ENCODE measurements at places on chromosomes 1 and 21.
A peak's percentile ranks its signal among the peaks of the same experiment; 100 is the strongest.

GRCh38 chr1:145961425-145962156 is 2.8 kb downstream of the ANKRD34A start:
- DNase-seq, result no peak

GRCh38 chr1:47211796-47212269 is 20.2 kb downstream of the TAL1 start:
- peak; percentile 9 for DNase-seq

DNA sequence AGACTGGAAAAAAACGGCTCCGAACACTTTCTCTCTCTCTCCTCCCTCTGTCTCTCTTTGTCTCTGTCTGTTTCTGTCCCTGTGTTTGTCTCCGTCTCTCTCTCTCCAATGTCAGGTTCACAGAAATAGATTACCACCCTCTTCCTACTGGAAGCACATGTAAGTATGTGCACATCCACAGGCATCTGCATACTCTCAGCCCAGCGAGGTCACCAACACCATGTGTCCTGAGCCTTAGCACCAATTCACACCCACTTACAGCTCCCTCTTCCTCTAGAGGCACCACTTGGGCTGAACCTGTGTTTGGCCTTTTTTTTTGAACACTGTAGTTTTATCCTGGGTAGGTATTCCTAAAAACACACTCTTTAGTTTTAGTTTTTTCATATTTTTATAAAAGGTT is 130.5 kb downstream of the ETS2 start:
- DNase-seq, result no peak

DNA sequence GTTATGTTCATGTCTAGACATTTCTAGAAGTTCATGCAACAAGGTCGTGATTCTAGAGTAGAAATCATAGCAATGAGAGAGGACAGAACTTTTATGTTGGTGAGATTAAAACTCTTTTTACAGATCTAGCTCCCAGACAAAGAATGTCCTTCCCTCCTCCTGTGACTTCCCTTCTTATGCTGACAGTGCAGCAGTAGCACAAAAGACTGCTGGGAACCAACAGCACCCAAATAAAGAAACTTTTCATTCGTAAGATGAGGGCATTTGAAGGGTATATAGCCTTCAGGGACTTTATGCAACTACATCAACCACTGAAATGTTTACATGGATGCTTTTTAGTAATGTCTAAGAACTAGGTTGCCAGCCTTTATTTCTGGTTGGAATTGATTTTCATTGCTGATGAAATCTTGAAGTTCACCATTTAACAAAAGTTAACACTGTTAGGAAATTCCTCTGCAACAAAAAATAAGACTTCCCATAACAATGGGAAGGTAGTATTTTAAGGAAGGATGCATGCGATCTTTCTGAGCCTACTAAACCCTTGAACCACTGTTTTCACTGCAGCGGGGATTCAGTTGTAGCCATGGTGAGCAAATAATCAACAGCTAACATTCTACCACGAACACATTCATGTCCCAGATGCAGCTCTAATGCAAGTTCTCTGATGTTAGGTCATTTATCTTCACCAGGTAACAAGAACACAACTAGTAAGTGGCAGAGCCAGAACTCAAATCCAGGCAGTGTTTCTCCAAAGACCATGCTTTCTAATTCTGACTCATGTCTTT is 672.8 kb downstream of the PTPRC start:
- DNase-seq, result no peak

- DNase-seq, result no peak
Measured at GRCh38 chr1:85563139-85563538, 17.4 kb upstream of the CCN1 start.

DNA sequence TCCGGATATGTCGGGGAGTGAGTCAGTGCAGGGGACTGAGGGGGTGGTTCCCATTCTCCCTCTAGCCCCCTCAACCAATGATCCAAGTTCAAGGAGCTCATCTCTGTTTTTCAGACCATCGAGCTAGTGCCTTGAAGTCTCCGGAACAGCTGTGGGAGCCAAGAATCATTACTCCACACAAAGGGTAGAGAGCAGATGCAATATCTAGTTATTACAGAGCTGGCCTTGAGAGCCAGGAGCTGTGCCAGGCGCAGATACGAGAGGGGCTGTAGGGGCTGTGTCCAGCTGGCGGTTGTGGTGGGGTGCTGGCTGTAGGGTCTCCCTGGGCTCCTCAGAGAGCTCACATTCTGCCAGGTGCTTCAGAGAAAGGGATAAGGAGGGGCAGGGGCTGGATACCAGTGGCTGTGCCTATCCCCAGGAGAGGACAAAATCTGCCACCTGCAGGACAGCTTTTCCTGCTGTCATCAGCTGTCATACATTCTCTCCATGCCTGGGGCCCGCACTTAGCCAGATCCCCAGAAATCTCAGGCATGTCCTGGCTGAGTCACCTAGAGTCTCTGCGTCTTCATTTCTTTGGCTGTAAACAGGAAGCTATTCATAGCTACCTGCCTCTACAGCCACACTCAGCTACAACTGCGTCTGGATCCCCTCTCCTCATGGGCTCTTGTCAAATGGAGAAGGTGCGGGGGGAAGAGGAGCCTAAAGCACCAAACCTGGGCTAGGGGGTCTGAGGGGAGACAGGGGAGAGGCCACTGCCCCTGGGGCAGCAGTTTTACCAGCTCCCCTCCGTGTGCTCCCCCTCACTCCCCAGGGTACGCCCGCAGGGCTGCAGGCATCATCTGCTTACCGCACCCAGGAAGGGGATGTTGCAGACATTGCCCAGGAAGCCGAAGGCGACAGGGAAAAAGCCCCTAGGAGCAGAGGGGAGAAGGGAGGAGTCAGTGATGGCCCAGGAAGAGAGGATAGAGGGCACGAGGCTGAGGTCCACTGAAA is 2.4 kb upstream of the KISS1 start:
- DNase-seq, result no peak

GRCh38 chr21:45403825-45404729 is 888 bp upstream of the COL18A1 start:
- DNase-seq, result no peak

DNA sequence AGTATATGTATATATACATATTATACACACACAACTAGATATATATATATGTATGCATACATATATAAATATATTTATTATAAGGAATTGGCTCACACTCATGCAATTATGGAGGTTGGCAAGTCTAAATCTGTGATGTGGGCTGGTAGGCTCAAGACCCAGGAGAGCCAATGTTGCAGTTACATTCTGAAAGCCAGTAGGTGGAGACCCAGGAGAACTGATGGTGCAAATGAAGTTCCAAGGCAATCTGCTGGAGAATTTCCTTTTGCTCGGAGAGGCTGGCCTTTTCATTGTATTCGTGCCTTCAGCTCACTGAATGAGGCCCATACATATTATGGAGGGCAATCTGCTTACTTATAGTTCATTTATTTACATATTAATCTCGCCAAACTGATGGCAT is 9.4 kb downstream of the IVL start:
- no peak for DNase-seq

GRCh38 chr21:44263221-44263760 is 1.6 kb upstream of the DNMT3L start:
- DNase-seq, result no peak

- DNase-seq, result peak; percentile 45
Measured at GRCh38 chr1:206573319-206573718, 38.9 kb downstream of the EIF2D start.

GRCh38 chr21:46570119-46570518 is 34.8 kb downstream of the S100B start:
- DNase-seq, result no peak

GRCh38 chr1:221487781-221488524 is 253.9 kb downstream of the DUSP10 start:
- DNase-seq, result no peak

All from HL-60 (cell line).